T47D (cell line): ENCODE measurements at places on chromosomes 2 and 18.

DNA sequence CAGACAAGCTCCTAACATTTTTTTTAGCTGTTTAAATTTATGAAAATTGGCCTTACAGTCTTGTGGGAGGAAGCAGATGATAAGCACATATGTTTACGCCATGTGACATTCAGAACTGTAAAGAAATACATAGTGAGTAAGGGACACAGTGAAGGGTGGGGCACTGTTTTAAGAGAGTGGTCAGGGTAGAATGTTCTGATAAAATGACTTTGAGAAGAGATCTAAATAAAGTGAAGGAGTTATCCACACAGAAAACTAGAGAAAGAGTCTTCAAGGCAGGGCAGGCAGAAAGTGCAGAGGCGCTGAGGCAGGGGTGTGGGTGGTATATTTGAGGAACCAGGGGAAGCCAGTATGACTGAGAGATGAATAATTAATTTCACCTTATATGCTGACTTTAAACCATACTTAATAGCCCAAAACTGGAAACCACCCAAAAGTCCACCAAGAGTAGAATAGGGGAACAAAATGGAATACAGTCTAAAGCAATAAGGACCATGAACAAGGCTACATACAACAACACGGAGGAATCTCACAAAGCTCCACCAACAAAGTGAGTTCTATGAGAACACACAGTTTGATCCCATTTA lies 8.6 kb downstream of the MREG start:
- no peak for DNase-seq

GRCh38 chr2:146844226-146844990 lies 1000.4 kb upstream of the ACVR2A start:
- DNase-seq: no peak

DNA sequence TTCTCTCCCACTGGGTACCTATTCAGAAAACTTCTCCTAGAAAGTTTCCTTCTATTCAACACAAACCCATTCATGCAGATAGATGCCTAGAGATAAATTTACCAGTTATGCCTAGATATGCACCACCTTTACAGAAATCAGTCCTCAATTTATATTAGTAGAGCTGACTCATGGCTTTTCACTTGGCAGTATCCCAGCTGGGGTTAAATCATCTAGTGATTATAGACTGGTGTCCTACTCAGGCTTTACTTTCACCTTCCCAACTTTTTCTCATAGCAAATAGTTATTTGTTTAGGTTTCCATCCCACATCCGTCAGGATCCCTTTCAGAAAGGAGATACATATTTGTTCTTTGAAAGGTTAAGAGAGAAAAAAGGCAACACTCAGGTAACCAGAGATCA lies 124.5 kb downstream of the AQP4 start:
- no peak for DNase-seq

DNA sequence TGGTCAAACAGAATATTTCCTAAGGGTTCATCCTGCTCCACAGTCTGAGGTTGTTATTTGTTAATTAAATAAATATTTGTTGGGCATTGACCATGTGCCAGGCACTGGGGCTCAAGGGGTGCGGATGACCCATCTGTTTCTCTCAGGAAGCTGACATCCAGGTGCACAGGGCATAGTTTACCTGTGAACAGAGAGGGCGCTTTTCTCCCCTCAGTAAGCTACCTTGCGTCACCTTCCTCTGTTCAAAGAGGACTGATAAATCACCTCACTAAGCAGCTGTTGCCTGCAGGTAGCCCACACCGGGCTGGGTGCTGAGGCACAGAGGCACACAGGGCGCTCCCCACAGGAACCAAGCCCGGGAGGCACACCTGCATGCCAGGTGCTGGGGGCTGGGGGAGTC lies 41.6 kb downstream of the SH3RF3 start:
- no peak for DNase-seq

DNA sequence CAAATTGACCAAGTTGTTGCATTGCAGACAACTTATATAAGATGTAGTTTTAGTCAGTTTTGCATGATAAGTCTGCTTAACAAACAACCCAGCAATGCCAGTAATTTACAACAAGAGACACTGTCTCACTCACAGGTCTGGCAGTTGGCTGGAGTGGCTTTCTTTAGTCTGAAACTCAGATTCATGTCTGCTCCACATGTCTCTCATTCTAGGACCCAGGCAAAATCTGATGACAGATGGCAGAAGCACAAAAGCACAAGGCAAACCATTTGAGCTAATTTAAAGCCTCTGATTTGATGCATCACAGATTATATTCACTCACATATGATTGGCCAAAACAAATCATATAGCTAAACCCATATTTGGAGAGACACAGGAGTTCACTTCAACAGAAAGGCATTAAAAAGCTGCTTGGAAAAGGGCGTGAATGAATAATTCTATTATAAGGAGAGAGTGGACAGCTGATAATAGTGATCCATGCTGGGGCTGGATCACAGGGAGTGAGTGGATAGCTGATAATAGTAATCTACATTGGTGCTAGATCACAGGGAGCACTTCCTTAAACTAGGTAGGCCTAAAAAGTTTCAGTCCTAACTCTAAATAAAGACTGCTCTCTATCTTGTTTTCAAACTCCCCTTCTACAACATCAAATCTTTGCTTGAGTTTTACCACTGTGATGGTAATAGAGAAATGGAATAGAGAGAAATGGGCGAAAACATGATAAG lies 593.2 kb upstream of the ZNF804A start:
- DNase-seq: no peak
